ENCODE measurements at places on chromosomes 16 and 17.

DNA sequence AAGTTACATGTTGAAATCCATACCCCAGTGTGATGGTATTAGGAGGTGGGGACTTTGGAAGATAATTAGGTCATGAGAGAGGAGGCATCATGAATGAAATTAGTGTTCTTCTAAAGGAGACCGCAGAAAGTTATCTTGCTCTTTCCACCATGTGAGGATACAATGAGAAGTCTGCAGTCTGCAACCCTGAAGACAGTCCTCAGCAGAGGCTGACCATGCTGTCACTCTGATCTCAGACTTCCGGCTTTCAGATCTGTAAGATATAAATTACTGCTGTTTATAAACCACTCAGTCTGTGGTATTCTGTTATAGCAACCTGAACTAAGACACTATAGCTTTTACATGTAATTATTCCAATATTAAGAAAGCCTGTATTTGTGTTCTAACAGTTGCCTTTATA lies 116.7 kb upstream of the CES5A start:
- H3K4me1 ChIP-seq, result no peaks in the 10 kb centered on the region
- no peak overlapping the region for H3K27ac ChIP-seq
- no peaks in the 10 kb centered on the region for H3K27me3 ChIP-seq
- H3K36me3 ChIP-seq, result no peaks in the 10 kb centered on the region

GRCh38 chr16:85006639-85007038 lies 4.7 kb downstream of the ZDHHC7 start:
- no peaks in the 10 kb centered on the region for H3K36me3 ChIP-seq
- H3K4me1 ChIP-seq, result peaks cover 86% of the 10 kb centered on the region
- H3K27ac ChIP-seq, result peak overlapping the region; percentile 71
- no peak overlapping the region for H3K4me3 ChIP-seq
- no peak for DNase-seq

DNA sequence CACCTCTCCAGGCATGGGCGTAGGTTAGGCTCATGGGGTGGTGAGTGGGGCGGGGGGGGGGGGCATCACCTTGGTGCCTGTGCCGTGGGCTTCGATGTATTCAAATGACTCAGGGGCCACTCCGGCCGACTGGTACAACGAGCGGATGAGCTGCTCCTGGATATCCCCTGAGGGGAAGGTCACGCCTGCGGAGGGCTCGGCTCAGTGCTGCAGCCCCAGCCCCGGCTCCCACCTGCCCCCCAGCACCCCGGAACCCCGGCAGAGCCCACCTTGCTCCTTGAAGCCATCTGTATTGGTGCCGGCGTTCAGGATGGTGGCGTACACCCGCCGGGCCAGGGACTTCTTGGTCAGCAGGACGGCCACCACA lies 5.4 kb downstream of the FASN start:
- peaks cover 84% of the 10 kb centered on the region for H3K36me3 ChIP-seq
- H3K4me3 ChIP-seq, result no peak overlapping the region
- H3K4me1 ChIP-seq, result peaks cover 6% of the 10 kb centered on the region
- DNase-seq, result no peak

DNA sequence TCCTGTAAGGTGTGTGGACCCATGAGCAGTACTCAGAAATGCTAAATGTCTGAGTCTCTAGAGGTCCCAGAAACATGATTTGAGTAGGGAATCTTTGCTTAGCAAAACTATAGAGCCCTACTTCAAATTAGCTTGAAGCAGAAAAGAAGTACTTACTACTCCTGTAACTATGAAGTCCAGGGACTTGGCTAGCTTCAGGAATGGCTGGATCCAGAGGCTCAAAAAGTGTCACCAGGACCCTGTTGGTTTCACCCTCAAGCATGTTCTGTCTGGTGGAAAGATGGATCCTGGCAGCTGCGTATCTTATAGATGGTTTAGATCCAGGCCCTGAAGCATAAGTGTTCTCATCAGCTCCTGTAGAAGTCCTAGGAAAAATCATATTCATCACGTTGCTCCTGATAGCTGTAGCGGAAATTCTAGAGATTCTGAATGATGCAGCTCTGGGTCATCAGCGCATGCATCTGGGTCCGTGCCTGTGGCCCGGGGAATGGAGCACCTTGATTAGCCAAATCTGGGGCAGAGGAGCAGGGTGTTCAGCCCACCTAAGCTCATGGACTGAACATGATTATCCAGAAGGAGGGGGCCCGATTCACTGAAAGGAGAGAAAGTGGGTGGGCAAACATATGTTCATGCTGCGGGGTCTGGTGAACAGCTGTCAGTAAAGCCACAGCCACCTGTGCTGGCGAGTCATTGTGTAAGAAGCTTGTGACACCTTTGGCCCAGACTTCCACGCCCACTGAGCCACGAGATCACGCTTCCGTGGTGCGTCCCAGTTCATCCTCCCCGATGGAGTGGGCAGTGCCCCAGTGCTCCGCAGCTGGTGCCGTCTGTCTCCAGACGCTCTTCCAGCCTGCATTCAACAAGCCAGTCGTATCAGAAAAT lies 260.6 kb downstream of the CPPED1 start:
- H3K36me3 ChIP-seq, result no peaks in the 10 kb centered on the region
- no peak overlapping the region for H3K27ac ChIP-seq
- H3K27me3 ChIP-seq, result no peaks in the 10 kb centered on the region
- no peak overlapping the region for H3K4me3 ChIP-seq

DNA sequence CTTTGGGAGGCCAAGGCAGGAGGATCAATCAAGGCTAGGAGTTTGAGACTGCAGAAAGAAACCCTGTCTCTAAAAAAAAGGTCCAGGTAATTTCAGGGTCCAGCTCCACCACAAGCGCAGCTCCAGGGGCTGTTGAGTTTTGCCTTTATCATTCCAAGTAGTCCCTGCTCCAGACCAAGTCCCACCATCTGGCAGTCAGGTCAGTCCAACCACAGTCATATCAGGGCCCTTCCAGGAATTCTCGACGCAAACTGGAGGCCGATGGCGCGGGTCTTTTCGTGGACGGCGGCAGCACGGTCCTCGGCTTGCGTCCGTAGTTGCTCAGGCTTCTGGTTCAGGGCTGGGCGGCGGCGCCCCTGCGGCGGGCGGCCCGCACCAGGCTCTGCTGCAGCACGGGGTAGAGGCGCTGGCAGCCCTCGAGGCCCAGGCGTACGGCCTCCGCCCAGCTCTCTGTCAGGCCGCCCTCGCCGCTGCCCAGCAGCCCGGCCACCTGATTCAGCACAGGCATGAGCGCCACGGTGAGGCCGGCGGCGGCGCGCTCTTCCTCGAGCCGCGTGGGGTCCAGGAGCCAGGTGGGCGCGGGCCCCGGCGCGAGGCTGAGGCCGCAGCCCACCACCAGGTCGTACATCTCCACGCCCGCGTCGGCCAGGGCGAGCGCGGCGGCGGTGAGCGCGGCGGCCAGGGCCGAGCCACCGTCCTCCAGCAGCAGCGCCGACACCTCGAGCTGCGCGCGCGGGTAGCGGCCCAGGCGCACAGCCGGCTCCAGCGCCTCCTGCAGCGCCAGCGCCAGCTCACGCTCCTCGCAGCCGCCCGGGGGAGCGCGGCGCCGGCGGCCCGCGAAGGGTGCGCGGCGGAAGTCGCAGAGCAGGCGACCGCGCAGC lies 752 bp downstream of the EXOSC6 start:
- peaks cover 37% of the 10 kb centered on the region for H3K36me3 ChIP-seq
- H3K4me1 ChIP-seq, result peaks cover 21% of the 10 kb centered on the region
- peak overlapping the region; percentile 66 for H3K4me3 ChIP-seq
- peak overlapping the region; percentile 73 for H3K27ac ChIP-seq
- no peak for DNase-seq
- H3K27me3 ChIP-seq, result no peaks in the 10 kb centered on the region

- H3K36me3 ChIP-seq, result no peaks in the 10 kb centered on the region
- no peaks in the 10 kb centered on the region for H3K27me3 ChIP-seq
- peak overlapping the region; percentile 83 for H3K27ac ChIP-seq
- DNase-seq, result peak; percentile 82
- no peak overlapping the region for H3K4me3 ChIP-seq
Measured at GRCh38 chr17:82246365-82247181, 17.7 kb downstream of the SLC16A3 start.

DNA sequence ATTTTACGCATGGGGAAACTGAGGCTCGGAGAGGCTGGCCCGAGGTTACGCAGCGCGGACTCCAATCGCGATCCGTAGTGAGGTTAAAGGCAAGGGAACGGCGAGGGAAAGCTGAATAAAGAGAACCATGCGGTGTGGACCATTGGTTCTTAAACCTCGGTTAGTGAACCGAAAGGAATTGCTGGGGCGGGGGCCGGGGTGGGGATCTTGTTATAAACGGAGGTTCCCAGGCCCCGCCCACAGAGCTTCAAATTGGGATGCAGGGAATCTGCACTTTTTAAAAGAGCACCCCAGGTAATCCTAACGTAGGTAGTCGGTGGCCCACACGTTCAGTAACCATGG lies 524 bp downstream of the IQCK start:
- no peak for DNase-seq
- peak overlapping the region; percentile 86 for H3K27ac ChIP-seq
- peak overlapping the region; percentile 95 for H3K4me3 ChIP-seq
- no peaks in the 10 kb centered on the region for H3K27me3 ChIP-seq
- H3K4me1 ChIP-seq, result peaks cover 27% of the 10 kb centered on the region
- peaks cover 12% of the 10 kb centered on the region for H3K36me3 ChIP-seq

DNA sequence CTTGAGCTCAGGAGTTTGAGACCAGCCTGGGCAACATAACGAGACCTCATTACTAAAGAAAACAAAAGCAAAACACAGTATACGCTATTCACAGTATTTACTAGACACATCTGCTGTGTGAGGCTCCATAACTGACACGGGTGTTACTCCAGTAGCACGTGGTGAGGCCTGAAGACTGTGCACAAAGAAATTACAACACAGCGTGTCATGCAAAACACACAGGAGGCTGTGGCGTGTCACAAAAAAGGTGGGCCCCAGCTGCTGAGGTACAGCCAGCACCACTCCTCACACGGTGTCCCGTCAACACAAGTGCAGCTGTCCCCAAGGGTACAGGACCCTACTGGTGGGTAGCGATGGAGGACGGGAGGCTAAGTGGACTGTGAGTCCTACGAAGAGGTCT lies 2.7 kb downstream of the CYBC1 start:
- peaks cover 29% of the 10 kb centered on the region for H3K4me1 ChIP-seq
- H3K27me3 ChIP-seq, result no peaks in the 10 kb centered on the region
- no peak overlapping the region for H3K27ac ChIP-seq
- H3K4me3 ChIP-seq, result no peak overlapping the region
- H3K36me3 ChIP-seq, result no peaks in the 10 kb centered on the region

GRCh38 chr16:81237282-81237681 lies 1.2 kb upstream of the BCO1 start:
- H3K36me3 ChIP-seq, result no peaks in the 10 kb centered on the region
- H3K4me3 ChIP-seq, result no peak overlapping the region
- H3K27ac ChIP-seq, result peak overlapping the region; percentile 80
- peak; percentile 84 for DNase-seq
- no peaks in the 10 kb centered on the region for H3K27me3 ChIP-seq

DNA sequence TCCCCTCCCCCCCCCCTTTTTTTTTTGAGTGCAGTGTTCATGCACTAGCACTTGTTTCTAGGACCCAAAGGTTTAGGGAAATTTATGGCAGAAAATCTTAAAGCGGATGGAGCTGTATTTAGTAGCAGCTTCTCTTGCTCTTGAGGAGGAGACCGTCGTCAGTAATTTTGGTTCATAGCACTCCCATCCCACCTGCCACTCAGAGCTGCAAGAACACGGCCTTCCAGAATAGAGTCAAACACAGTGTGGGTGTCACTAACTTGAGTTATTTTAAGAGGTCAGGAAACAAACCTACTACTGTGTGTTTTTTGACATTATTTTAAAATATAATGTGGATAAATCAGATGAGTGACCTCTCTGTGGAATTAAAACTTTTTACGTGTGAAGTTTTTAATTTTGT lies 37.3 kb downstream of the SEC14L1 start:
- no peaks in the 10 kb centered on the region for H3K27me3 ChIP-seq
- DNase-seq, result no peak
- H3K36me3 ChIP-seq, result peaks cover 15% of the 10 kb centered on the region
- peaks cover 68% of the 10 kb centered on the region for H3K4me1 ChIP-seq

GRCh38 chr17:82495844-82496528 lies 23.5 kb upstream of the FOXK2 start:
- no peaks in the 10 kb centered on the region for H3K36me3 ChIP-seq
- no peak for DNase-seq

- peaks cover 13% of the 10 kb centered on the region for H3K4me1 ChIP-seq
- DNase-seq, result no peak
- H3K4me3 ChIP-seq, result no peak overlapping the region
- no peaks in the 10 kb centered on the region for H3K27me3 ChIP-seq
- H3K27ac ChIP-seq, result no peak overlapping the region
Measured at GRCh38 chr16:69440250-69440649, 15.8 kb downstream of the CYB5B start.

DNA sequence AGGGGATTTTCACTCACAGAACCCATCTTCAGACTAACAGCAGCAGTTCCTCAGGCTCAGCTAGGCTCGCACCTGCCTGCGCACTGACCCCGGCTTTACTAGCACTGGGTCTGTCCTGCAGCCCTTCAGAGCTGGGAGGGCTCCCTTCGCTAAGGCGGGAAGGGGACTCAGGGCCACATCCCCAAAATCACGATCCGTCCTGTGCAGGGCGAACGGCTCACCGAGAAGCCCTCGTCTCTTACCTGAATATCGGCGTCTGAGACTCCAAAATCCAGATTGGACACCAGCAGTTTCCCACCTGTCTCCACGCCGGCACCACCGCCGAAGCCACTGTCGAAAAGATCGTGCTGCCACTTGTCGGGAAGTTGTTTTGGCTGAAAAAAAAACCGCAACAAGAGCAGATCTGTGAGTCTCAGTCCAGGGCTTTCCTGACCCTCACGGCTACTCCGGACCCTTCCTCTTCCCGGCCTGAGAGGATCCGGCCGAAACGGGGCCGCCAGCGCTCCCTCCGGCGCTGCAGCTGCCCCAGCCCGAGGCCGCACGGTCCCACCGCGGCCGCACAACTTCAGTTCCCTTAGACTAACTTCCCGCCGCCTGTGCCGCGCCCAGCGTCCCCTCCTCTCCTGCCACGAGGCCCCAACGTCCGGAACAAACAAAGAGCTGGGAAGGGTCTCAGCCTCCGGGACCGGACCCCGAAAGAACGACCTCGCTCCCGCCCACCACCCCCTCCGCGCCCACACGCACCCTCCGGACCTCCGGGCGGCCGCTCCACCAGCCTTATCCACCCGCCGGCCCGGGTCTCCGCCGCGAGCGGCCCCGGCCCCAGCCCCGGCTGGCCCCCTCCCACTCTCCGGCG lies 711 bp downstream of the ALYREF start:
- H3K4me1 ChIP-seq, result peaks cover 36% of the 10 kb centered on the region
- H3K27ac ChIP-seq, result peak overlapping the region; percentile 98
- H3K27me3 ChIP-seq, result no peaks in the 10 kb centered on the region
- H3K36me3 ChIP-seq, result no peaks in the 10 kb centered on the region
- peak; percentile 13 for DNase-seq

- no peak overlapping the region for H3K4me3 ChIP-seq
- DNase-seq, result no peak
- H3K4me1 ChIP-seq, result no peaks in the 10 kb centered on the region
- no peaks in the 10 kb centered on the region for H3K36me3 ChIP-seq
Measured at GRCh38 chr16:3363793-3364192, 8.1 kb downstream of the OR2C1 start.

GRCh38 chr16:80824623-80825364 lies 20.4 kb upstream of the CDYL2 start:
- no peaks in the 10 kb centered on the region for H3K4me1 ChIP-seq
- H3K4me3 ChIP-seq, result no peak overlapping the region
- no peaks in the 10 kb centered on the region for H3K36me3 ChIP-seq
- no peak for DNase-seq
- no peak overlapping the region for H3K27ac ChIP-seq

GRCh38 chr17:68714676-68715075 lies 113.5 kb upstream of the FAM20A start:
- no peak overlapping the region for H3K27ac ChIP-seq
- H3K4me3 ChIP-seq, result no peak overlapping the region
- no peaks in the 10 kb centered on the region for H3K4me1 ChIP-seq
- H3K36me3 ChIP-seq, result no peaks in the 10 kb centered on the region

Data from gastrocnemius medialis (tissue), 4 donors.